Natural killer cell (primary cell): ENCODE measurements at places on chromosomes 6 and 20. TPM values are rescaled to one million over a fixed set of nuclear protein-coding genes. Genes with fewer than 3 reads are reported as not detected.
A peak's percentile ranks its signal among the peaks of the same experiment; 100 is the strongest.

Gene RIMS1
- not detected for total RNA-seq

Gene CTAGE9
- not detected for total RNA-seq

Gene CRISP2
- total RNA-seq = not detected

Gene SLC22A16
- not detected for total RNA-seq

Gene BHLHE23
- total RNA-seq = not detected

DNA sequence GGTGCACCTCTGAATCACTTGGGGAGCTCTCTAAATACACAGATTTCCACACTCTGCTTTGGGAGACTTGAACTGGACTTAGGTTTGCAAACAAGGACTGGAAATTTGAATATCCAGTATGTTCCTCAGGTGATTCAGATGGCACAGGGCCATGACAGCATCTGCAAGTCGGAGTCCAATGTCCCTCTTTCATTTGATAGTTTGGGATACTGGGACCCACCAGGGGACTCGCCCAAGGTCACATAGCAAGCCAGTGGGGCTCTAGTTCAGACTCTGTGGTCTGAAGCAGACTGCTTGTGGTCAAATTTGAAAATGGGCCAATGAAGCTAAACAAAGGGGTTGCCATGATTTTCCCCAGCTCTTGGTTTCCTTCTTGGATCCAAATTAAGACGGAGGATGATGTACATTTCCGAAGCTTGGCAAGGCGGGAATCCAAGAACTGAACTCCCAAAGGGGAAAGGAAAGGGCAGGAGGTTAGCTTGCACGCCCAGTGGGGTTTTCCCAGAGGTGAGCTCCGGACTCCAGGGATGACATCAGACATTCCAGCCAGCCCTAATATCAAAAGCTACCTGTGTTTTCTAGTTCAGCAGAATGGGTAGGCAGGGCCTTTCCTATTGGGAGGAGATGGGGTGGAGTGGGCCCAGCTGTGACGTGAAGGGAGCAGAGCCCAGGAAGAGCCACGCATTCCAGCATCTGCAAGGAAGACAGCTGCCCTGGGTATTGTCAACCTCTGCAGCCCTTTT is 3.4 kb upstream of the SYS1 start:
- no peak overlapping the region for H3K4me3 ChIP-seq
- H3K36me3 ChIP-seq = no peaks in the 10 kb centered on the region
- peaks cover 14% of the 10 kb centered on the region for H3K4me1 ChIP-seq
- no peak overlapping the region for H3K27ac ChIP-seq
- DNase-seq = no peak
- no peaks in the 10 kb centered on the region for H3K27me3 ChIP-seq

- no peak within 1 kb of the TSS for H3K4me3 ChIP-seq
- H3K36me3 ChIP-seq = no peaks in the 10 kb centered on the region
- H3K27me3 ChIP-seq = peaks cover 20% of the 10 kb centered on the region
- peaks cover 13% of the 10 kb centered on the region for H3K4me1 ChIP-seq
- DNase-seq = no peak
These were observed at the start of gene PRR18 for GRCh38 chr6:166308033-166308768. Gene PRR18 (minus strand): TSS chr6:166308392. CDS start chr6:166308142, 250 bp downstream.

DNA sequence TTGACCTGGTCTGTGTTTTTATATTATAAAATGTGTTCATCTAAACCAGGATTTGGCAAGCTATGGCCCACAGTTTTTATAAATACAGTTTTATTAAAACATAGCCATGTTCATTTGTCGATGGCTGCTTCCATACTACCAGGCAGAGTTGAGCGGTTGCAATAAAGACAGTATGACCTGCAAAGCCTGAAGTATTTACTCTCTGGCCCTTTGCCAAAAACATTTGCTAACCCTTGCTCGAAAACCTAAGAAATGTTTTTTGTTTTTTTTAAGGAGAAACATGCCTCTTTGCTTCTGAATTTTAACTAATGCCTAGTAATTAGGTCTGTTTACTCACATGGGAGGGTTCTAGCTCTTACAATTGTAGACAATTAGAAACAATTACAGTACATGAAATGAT is 67.4 kb upstream of the SMIM28 start:
- no peaks in the 10 kb centered on the region for H3K27me3 ChIP-seq
- no peak for DNase-seq
- no peak overlapping the region for H3K4me3 ChIP-seq
- no peaks in the 10 kb centered on the region for H3K4me1 ChIP-seq
- no peak overlapping the region for H3K27ac ChIP-seq

GRCh38 chr6:75516757-75517156 is 23.2 kb upstream of the FILIP1 start:
- H3K4me3 ChIP-seq = no peak overlapping the region
- no peak for DNase-seq
- no peak overlapping the region for H3K27ac ChIP-seq
- H3K36me3 ChIP-seq = no peaks in the 10 kb centered on the region

DNA sequence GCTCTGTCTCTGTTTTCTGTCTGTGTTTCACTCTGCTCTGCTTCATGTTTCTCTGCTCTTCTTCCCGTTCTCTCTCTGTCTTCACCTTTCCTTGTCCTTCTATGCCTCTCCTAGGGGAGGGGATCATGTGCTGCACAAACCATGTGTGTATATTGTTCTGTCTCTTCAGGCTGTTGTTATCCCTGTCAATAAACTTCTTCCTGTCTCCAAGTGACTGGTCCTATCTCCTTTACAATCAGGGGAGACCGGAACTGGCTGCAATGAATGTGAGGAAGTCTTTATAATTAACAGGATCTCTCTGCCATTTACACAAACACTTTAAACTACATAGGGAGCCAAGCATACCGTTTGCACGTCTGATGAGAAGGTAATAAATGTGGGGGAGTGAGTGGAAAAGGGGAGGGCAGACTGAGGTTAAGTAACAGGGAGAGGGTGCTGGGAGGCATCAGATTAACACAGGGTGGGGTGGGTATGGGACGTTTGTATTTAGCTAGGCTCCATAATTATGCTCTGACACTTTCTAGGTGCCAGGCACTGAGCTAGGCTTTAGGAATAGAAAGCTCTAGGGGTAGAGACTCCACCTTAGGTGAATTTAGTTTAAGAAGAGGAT is 626.1 kb downstream of the DHX35 start:
- DNase-seq = no peak
- H3K4me3 ChIP-seq = no peak overlapping the region
- H3K27ac ChIP-seq = no peak overlapping the region

DNA sequence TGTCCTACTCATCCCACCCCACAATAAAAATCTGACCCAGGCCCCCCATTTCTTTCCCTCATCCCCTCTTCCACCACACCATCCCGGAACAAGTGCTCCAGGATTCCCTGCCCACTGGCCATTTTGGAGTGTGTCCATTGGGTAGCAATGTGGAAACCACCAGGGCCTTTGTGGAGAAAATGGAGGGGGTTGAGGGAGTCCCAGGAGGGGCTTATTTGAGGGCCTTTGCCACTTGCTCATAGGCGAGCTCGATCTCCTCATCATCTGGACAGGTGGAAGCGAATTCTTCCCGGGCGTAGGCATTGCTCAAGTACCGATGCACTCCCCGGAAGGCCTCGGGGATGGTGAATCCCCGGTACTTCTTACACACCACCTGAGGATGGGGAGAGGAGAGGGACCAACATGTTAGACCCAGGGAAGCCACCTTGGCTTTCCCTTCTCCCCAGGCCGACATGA is 1.6 kb upstream of the DDAH2 start:
- no peak for DNase-seq
- peaks cover 68% of the 10 kb centered on the region for H3K4me1 ChIP-seq
- peak overlapping the region; percentile 64 for H3K27ac ChIP-seq
- H3K27me3 ChIP-seq = no peaks in the 10 kb centered on the region
- H3K4me3 ChIP-seq = no peak overlapping the region

- no peaks in the 10 kb centered on the region for H3K27me3 ChIP-seq
- no peaks in the 10 kb centered on the region for H3K36me3 ChIP-seq
- no peak overlapping the region for H3K27ac ChIP-seq
- no peak for DNase-seq
- H3K4me3 ChIP-seq = no peak overlapping the region
These were observed 153.1 kb downstream of the GMPR start for GRCh38 chr6:16391451-16391912.

DNA sequence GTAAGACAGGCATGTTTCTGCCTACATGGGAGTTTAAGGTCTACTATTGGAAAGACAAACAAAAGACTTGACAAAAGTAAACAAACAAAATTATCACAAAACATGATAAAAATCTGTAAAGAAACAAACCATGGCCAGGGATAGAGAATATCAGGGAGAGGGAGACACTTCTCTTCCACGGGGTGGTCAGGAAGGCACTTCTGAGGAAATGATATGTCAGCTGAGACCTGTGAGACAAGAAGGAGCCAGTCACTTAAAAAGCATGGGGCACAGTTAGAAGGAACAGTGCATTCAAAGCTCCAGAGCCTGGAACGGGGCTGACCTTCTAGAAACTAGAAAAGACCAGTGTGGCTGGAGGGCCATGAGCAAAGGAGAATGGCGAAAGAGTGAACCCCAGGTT is 35.1 kb upstream of the SLC16A10 start:
- H3K4me1 ChIP-seq = no peaks in the 10 kb centered on the region
- H3K4me3 ChIP-seq = no peak overlapping the region
- no peak overlapping the region for H3K27ac ChIP-seq
- no peak for DNase-seq

GRCh38 chr6:28953585-28954258 is 29.9 kb upstream of the TRIM27 start:
- peaks cover 12% of the 10 kb centered on the region for H3K27me3 ChIP-seq
- no peak for DNase-seq
- H3K27ac ChIP-seq = no peak overlapping the region
- H3K4me3 ChIP-seq = no peak overlapping the region
- H3K36me3 ChIP-seq = no peaks in the 10 kb centered on the region
